PC-3 (cell line): ENCODE measurements at places on chromosomes 16 and 17. TPM values are rescaled to one million over a fixed set of nuclear protein-coding genes. Genes with fewer than 3 reads are reported as not detected.

GRCh38 chr17:73976676-73977521 is 226.6 kb upstream of the RPL38 start:
- DNase-seq: no peak

DNA sequence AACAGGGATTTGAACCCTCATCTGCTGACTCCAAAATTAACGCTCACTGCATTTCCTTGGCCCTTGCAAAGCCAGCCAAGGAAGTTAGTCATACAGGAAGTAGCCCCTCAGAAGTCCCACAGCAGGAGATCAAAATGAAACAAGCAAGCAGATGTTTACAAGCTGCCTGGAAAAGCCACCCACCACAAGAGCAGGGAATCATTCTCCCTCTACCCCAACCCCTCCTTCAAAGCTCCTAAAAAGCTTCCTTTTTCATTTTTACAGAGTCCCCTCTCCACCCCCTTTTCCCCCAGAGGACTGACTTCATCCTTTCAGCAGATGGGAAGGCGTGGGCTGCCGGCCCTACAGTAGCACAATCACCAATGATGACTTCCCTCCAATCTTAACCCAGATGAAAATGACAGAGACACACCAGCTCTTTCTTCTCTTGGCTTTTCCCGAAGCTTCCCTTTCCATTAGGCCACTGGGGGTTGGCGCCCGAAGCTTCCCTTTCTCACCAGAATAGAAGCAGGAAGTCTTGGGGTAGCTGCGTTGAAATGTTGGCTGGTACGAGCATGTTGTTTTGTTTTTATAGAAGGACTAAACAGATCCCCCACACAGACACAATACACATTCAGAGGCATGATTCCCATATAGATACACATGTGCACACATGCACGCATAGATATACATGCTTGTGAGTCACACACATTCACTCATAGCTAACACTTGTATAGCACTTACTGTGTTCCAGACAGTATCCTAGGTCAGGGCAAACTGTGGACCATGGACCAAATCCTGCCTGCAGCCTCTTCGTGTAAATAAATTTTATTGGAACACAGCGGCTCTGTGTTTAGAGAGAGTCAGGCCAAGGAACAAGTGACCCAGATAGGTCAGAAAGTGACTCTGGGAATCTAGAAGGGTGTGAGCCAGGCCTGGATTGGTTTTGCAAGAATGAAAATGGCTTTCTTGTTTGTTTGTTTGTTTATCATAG is 17.4 kb downstream of the ITPRIPL2 start:
- DNase-seq: peak; percentile 37

GRCh38 chr16:57810197-57811031 is 8.1 kb upstream of the KIFC3 start:
- DNase-seq: peak; percentile 90

The SLC5A11 gene
- 0.51 TPM in 1 of 2 replicates, not detected in the other for total RNA-seq

The CORO7 gene
- 14.1 and 14.3 TPM in 2 replicates for total RNA-seq

GRCh38 chr16:19294156-19294649 is 8.7 kb downstream of the CLEC19A start:
- no peak for DNase-seq

GRCh38 chr16:81551151-81551808 is 106.7 kb downstream of the CMIP start:
- peak; percentile 51 for DNase-seq

DNA sequence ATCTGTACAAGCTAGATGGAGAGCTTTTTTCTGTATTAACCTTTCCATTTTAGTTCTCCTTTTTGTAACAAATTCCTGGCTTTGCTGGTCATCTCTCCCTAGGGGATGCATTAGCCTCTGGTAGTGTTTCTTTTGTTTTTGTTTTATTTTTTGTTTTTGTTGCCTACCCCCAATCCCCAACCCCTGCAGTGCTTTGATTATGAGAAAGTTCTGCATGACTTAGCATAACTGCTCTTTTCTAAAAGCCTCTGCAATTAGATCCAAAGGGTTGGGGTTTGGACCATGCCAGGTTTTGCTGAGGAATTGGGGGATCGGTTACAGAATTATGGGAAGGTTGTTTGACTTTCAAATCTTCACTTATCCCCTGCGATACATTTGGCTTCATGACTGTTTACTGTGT is 98.2 kb downstream of the ADAMTS18 start:
- DNase-seq: no peak

DNA sequence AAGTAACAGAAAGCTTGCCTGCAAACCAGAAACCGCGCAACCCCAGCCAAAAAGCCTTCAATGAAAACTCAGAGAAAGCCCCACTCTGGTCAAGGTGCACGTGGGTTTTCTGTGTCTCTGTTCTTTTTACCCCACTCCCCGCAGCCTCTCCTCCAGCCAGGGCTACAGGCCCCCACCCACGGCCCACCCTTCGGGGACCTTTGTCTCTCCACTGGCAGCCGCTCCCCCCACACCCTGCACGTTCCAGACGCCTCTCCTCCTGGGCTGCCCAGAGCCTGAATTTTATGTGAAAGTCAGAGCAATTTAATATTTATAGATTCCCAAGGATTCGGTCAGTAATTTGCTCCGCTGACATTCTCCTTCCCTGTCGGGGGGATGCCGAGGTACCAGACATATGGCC is 24.2 kb downstream of the MRM3 start:
- no peak for DNase-seq

- DNase-seq: no peak
Measured at GRCh38 chr17:47852113-47852949, 1.4 kb upstream of the SP6 start.

The MPO gene
- not detected in 2 replicates for total RNA-seq

The OR1F1 gene
- total RNA-seq: not detected in 2 replicates

GRCh38 chr17:15952916-15953790 is 8.2 kb downstream of the ADORA2B start:
- DNase-seq: no peak

- DNase-seq: peak; percentile 39
Measured at GRCh38 chr17:57442914-57443571, 186.7 kb downstream of the MSI2 start.

- DNase-seq: no peak
Measured at GRCh38 chr17:59550703-59551102, 14.7 kb upstream of the DHX40 start.

The PRSS22 gene
- total RNA-seq: 36.9 and 42.5 TPM in 2 replicates

DNA sequence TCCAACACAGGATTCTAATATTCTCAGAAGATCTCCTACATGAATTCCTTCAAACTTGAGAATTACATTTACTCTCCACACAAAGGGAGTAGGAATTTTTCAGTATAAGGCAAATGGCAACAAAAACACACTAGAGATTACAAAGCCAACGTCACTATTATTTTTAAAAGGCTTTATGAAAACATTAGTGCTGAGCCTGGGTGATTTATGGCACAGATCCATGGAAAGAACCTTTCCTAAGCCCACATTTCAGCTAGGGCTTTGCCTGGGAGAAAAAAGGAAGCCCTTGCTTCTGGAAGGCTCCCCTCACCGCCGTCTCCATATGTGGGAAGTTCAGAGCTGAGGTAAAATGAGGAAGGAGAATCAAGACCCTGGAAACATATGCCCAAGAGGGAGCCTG is 499.4 kb upstream of the HSBP1 start:
- DNase-seq: no peak

The CHST4 gene
- not detected in 2 replicates for total RNA-seq

The TMC5 gene
- 7.4 and 7.9 TPM in 2 replicates for total RNA-seq

GRCh38 chr16:85471469-85472431 is 141.4 kb upstream of the GSE1 start:
- DNase-seq: peak; percentile 80

GRCh38 chr17:54282886-54283285 is 460.2 kb downstream of the KIF2B start:
- no peak for DNase-seq

The GCSH gene
- 36.1 and 47.5 TPM in 2 replicates for total RNA-seq

The DHRS13 gene
- 4.9 and 5.1 TPM in 2 replicates for total RNA-seq

DNA sequence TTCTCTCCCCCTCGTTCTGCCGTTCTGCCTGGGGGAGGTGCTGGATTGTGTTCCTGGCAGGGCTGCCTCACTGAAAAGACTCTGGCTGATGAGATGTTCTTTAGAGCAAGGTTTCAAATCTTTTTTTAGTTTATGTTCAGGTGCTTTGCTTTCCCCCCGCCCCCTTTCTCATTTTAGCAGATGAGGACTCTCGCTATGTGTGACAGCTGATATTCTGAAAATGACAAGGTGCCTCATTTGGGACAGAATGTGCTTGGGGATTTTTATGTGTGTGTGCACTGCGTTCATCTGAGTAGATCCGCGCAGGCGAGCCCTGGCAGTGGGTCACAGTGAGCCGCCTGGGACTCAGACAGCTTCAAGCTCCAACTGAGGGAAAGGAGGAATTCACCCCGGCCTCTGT is 205.9 kb downstream of the HS3ST4 start:
- DNase-seq: no peak

The SOX8 gene
- total RNA-seq: 0.47 and 0.92 TPM in 2 replicates

DNA sequence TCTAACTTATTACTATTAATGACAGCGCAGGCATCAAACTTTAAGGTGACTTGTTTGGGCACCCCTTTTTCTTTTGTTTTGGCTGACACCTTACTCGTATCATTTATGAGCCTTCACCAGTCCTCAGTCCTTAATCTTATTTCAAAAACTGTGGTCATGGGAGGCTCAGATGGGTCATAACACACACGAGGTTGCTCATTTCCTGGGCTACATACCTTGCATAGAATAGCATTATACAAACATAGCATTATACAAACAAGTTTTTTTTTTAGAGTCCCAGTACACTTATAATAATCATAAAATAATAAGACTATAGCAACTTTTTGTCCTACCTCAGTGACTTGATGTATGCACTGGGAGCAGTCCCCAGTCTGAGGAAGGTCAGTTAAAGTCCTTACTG is 11.2 kb upstream of the ACSF2 start:
- DNase-seq: peak; percentile 68

DNA sequence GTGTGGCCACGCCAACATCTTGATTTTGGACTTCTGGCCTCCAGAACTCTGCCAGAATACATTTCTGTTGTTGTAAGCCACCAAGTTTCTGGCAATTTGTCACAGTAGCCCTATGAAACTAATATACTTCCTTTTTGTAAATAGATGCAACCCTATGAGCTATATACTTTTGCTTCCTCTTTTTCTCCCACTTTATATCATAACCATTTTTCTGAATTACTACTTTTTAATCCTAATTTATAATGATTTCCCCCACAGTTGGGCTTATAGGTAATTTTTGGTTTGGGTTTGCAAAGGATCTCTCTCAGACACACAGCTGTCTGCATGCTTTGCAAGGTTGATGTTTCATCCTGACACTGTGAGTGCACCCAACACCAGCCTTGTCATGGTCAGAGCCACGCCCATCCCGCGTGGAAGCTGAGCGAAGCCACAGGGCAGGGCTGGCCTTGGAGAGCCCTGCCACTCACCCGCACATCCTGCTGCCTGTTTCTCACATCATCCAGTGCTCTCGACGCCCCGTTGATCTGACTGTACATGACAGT is 5.8 kb downstream of the TRIM25 start:
- peak; percentile 70 for DNase-seq

DNA sequence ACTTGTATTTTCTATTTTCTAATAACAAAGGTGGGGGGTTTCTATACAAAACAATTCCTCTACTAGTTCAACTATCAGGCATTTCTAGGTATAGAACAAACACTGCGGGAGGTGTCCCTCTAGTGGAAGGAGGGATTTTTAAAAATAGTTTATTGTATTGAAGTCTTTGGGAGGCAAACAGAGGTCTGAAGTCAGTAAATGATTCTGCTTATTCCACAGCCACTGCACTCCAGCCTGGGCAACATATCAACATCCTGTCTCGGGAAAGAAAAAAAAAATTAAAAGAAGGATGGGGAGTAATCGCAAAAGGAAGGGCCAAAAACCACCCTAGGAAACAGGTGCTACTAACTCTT is 648 bp upstream of the ERCC4 start:
- peak; percentile 50 for DNase-seq

DNA sequence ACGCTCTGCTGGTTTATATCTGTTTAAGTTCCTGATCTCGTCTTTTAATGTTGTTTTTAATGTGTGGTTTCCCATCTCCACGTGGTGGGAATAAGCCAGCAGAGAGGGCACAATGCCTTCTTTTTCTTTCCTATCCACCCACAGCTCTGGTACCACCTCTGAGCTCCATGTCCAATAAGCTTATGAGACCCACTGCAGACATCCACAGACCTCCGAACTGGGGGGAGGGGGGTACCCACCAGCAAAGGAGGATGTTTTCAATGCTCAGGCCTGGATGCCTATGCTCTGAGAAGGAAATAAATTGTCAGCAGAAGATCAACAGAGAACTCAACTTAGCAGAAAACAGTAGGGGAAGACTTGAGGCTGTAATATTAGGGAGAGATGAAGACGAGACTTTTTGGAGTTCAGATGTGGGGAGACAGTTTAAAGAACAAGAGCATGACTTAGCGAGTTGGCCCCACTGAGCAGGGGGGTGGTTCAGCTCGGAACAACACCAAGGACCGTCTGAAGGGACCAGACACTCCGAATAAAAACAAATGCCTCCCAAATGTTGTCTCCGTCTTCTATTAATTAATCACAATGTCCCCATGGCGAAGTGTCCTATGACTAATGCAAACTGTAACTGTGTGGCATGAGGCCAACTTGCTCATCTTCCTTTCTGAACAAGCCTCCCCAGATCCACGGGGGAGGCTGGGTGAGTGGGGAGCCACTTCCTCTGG is 62.7 kb downstream of the GAS7 start:
- no peak for DNase-seq

The ADGRG3 gene
- total RNA-seq: not detected in 2 replicates

- DNase-seq: no peak
Measured at GRCh38 chr16:54867302-54867832, 63.3 kb upstream of the IRX5 start.

GRCh38 chr17:14101976-14102375 is 32.7 kb downstream of the COX10 start:
- no peak for DNase-seq

GRCh38 chr16:56192986-56193945 is 2.0 kb downstream of the GNAO1 start:
- no peak for DNase-seq

The DCTN5 gene
- 19.7 and 29.1 TPM in 2 replicates for total RNA-seq

DNA sequence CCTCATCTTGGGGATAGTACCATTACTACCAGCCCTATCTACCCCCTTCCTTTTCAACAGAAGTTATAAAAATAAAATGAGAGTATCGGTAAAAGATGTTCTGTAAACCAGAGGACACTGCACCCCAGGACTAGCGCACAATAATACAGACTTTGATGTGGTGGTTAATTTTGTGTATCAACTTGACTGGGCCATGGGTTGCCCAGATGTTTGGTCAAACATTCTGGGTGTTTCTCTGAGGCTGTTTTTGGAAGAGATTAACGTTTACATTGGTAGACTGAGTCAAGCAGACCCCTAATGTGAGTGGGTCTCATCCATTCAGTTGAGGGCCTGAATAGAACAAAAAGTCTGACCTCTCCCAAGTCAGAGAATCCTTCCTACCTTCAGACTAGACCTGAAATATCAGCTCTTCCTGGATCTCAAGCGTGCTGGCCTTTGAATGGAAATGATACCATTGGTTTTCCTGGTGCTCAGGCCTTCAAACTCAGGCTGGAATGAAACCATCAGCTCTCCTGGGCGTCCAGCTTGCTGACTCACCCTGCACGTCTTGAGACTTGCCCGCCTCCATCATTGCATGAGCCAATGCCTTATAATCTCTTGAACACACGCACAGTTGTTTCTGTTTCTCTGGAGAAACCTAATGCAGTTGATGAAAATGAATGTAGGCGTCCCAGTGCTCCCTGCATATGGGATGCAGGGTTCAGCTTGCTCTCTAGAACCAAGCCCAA is 10.1 kb downstream of the MRM1 start:
- no peak for DNase-seq

GRCh38 chr17:50735287-50735686 is 15.9 kb downstream of the LUC7L3 start:
- no peak for DNase-seq

The CNEP1R1 gene
- total RNA-seq: 7.0 and 10.5 TPM in 2 replicates

The PNMT gene
- 1.2 and 1.4 TPM in 2 replicates for total RNA-seq

GRCh38 chr17:55661963-55662834 is 60.5 kb downstream of the TMEM100 start:
- DNase-seq: no peak

The CD300A gene
- not detected in 2 replicates for total RNA-seq
